ENCODE measurements at places on chromosomes 2 and 18. TPM values are rescaled to one million over a fixed set of nuclear protein-coding genes. Genes with fewer than 3 reads are reported as not detected.
A peak's percentile ranks its signal among the peaks of the same experiment; 100 is the strongest.

GRCh38 chr2:132632000-132632649 lies 37.9 kb downstream of the LYPD1 start:
- peak; percentile 67 for DNase-seq

GRCh38 chr2:201235860-201236811 lies 24.2 kb upstream of the CASP8 start:
- DNase-seq, result peak; percentile 70

SERPINB3 gene
- total RNA-seq, result not detected

CLEC4F gene
- 0.13 TPM for total RNA-seq

DNA sequence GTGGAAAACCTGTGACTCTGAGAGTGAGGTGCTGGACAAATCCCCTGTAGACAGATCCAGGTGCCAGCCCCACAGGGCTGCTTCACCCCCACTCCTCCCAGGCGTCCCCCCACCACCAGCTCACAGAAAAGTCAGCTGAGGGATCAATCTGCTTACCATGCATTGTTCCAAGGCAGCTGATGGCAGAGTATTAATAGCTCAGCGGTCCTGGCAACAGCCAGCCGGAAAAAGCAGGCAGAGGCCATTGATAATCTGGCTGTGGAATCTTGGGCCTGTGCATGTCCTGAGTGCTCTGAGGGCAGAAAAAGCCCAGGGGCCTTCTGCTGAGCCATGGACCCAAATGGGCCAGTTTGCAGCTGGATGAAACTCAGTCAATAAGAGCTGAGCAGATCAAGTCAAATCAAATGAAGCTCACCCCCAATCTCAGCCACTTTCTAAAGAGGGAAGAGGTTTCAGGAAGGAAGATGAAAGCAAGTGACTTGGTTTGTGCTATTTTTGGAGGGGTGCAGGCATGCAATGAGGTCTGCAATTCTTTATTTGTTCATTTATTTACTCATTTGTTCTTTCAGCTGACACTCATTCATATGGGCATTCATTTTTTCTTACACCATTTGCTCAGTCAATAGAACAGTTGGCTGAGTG lies 63.4 kb downstream of the GYPC start:
- no peak for DNase-seq

- DNase-seq, result no peak
These were observed 176.7 kb downstream of the MYO1B start for GRCh38 chr2:191421950-191422349.

All from HepG2 (cell line).